Fibroblast of pulmonary artery (primary cell): ENCODE measurements at places on chromosomes 5 and 9.
A peak's percentile ranks its signal among the peaks of the same experiment; 100 is the strongest.

GRCh38 chr5:170732685-170733084, 50.8 kb upstream of the GABRP start:
- DNase-seq, result no peak

- peak; percentile 82 for DNase-seq
These were observed 18.9 kb downstream of the MARCHF11 start for GRCh38 chr5:16160706-16161105.

DNA sequence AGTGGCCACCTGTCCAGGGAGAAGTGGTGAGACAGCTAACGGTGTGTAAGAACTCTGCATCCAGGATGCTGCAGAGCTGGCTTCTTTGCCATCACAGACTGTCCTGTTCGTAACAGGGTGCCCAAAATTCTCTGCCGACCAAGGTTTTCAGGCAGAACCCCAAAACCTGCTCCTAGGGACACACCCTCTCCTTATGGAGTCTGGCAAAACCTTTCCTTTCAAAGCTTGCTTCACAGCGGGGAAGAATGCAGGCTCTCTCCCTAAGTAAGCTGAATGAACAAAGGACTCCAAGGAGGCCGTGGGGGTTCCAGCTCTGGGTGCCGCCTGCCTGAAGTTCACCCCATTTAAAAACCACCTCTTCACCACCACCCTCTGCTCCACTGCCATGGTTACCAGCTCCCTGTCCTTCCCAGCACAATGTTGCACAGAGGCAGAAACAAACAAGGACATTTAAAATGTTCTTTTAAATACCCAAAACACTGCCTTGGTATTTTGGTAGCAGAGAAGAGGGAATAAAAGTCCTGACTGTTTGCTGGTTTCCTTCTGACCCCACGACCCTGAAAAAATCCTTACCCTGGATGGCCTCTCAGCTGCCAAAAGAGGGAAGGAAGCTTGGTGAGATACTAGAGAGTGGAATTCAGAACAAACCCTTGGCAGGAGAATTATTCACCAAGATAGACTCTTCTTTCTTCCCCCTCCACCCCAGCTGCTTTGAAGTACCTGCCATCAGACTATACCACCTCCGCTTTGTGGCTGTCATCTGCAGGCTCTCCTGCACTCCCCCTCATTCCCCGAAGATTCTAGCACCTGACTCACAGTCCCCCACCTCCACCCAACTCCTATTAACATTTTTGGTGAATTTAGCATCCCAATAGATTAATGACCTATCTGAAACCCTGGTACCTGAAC, 7.1 kb upstream of the KLF9 start:
- DNase-seq, result peak; percentile 75

GRCh38 chr5:38996123-38996522, 78.1 kb downstream of the RICTOR start:
- no peak for DNase-seq

DNA sequence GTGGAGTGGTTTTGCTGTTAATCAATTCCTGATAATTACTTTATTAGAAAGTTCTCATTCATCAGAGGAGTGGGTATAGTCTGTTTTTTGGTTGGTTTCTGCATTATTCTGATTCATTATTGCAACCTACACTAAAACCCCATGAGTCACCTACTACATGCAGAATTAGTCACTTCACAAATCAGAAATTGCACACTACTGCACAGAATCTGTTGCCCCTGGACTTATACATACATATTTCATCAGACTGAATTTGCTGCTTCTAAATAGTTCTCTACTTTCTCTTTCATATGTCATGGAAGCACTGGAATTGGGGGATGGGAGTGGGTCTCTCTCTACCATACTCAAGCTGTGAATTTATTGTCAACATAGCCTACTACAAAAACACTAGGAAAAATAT, 585.1 kb downstream of the DNAH5 start:
- peak; percentile 1 for DNase-seq

GRCh38 chr9:962023-962422, 14.4 kb upstream of the DMRT3 start:
- DNase-seq, result no peak

DNA sequence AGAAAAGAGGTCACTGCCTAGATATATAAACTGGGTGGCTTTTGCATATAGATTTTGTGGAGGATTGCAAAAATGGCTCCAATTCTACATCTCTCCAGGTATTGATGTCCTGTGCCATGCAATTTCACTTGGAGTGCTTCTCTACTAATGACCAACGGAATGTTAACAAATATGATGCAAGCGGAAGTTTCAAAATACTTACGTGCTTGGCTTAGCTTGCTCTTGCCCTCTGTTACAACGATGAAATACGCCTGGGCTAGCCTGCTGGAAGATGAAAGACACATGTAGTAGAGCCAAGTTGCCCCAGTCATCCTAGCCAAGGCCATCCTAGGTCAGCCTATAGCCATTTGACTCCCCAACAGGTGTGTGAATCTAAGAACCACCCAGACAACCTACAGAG, 3.6 kb upstream of the POC5 start:
- no peak for DNase-seq

- DNase-seq, result peak; percentile 78
These were observed 34.5 kb downstream of the TXNDC8 start for GRCh38 chr9:110303133-110303532.

- DNase-seq, result no peak
These were observed 20.3 kb upstream of the SERINC5 start for GRCh38 chr5:80276186-80276585.

DNA sequence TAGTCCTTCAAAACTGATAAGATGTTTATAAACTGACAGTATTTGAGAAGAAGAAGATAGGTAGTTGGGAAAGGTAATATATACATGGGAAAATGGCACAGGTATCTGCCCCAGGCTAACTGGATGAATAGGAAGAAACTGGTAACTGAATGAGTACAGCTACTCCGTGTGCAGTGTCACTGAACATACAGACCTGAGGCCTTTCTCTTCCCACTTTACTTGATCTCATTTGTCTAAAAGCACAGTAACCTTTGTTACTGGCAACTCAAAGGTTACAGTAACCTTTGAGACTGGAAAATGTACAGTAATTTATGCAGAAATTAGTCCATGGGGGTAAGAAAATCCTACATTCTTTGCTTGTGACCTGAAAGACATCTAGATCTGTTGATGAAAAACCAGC, 735.0 kb upstream of the RIOK2 start:
- DNase-seq, result no peak

GRCh38 chr9:127769929-127770582, 8.4 kb downstream of the SH2D3C start:
- no peak for DNase-seq

- DNase-seq, result no peak
These were observed 76.5 kb downstream of the COL5A1 start for GRCh38 chr9:134717924-134718645.
